ENCODE measurements at places on chromosomes 3 and 15.

- no peak for DNase-seq
These were observed 100.5 kb upstream of the NECTIN3 start for GRCh38 chr3:110971010-110971601.

DNA sequence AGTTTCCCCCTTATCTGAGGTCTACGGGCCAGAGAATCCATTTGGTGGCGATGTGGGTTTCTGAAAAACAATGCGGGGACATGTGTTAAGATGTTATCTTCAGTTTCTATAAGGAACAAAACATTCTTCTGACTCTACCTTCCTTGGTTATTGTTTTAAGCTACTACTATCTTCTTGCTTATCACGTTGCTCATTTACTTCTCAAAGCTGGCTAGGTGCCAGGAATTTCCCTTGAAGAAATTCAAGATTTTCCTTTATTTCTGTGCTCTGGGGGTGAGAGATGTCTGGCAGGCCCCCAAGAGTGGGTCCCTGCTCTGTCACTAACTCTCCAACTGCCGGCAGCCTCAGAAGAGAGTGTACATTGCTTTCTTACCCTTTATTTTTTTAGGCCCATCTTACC lies 119.8 kb downstream of the RYR3 start:
- DNase-seq, result no peak

DNA sequence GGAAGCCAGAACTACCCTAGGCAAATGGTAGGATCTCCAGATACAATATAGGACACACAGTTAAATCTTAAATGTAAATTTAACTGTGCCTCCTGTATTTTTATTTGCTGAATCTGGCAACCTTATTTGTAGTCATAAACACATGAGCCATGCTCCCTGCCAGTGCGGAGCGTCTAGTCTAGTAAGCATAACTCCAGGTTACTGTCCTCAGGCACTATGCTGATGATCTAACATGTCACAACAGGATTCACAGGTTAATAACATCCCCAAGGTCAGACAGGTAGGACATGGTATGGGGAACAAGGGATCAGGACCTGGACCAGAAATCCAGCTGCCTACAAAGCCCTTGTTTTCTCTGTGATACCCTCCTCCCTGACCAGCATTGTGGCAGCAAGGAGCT lies 305.1 kb downstream of the CACNA2D3 start:
- DNase-seq, result no peak

DNA sequence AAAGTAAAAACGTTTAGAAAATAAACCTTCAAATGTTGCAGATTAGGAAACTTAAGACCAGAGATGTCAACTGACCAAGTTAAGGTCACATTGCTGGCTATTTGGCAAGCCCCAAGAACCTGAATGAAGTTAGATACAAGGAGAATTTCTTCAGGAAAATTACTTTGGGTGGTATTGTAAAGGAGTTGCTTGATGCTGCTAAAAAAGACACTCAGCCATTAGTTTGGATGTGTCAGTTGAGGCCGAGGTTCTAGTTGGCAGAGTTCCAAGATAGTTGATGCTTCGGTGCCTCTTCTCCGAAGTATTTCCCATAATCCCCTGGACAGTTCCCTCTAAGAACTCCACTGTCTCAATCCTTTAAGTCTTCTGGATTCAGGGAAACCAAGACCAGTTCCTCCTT lies 24.3 kb downstream of the SIAH2 start:
- DNase-seq, result no peak

GRCh38 chr3:170469151-170470062 lies 50.7 kb downstream of the CLDN11 start:
- no peak for DNase-seq

DNA sequence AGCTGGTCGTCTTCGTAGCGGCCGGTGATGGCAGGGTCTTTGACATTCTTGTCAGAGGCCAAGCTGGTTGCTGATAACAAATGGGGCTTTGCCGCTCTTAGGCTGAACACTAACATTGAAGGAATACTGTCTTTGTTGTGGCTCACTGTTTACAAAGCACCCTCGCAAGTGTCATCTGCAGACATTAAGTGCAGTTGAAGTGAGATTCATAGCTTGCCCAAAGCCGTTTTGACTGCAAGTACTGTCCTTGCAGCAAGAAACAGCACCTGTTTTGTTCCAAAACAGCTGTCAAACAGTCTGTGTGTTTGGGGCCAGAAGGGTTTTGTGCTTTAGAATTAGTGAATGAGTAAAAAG lies 568 bp downstream of the SENP2 start:
- no peak for DNase-seq

DNA sequence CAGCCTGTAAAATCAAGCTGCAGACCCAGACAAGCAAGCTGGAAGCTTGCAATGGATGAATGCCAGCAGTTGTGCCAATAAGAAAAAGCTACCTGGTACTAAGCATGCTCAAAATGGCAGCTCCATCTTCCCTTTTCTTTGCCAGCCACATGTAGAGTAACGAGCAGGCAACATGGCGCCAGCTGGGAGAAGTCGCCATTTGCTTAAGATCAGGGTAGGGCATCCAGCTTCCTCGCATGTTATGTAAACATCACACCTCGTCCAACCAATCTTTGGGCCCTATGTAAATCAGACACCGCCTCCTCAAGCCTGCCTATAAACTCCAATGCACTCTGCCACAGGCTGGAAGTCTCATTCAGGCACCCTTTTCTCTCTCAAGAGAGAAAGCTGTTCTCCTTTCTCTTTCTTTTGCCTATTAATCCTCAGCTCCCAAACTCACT lies 973.9 kb downstream of the FHIT start:
- no peak for DNase-seq

- no peak for DNase-seq
These were observed 252.1 kb upstream of the TMCO5A start for GRCh38 chr15:37682304-37682703.

GRCh38 chr15:78098131-78098755 lies 5.9 kb downstream of the SH2D7 start:
- no peak for DNase-seq

GRCh38 chr3:106083854-106084253 lies 215.0 kb upstream of the CBLB start:
- no peak for DNase-seq

GRCh38 chr15:79086814-79087213 lies 3.8 kb downstream of the RASGRF1 start:
- no peak for DNase-seq

- DNase-seq, result no peak
These were observed 24.5 kb upstream of the RNF111 start for GRCh38 chr15:58962662-58963565.

GRCh38 chr15:31857194-31857593 lies 173.1 kb upstream of the CHRNA7 start:
- DNase-seq, result no peak

DNA sequence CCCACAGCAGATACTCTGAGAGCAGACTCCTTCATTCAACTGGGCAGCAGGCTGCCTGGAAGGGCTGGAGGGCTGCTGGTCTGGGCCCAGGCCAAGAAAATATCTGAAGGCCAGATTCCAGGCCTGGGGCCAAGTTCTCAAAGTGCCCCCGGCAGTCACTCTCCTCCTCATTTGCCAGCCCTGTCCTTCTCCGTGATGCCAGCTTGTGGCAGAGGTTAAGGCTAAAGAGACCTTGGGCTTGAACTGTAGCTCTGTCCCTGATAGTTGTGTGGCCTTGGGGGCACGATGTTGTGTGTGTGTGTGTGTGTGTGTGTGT lies 39.0 kb downstream of the FAM3D start:
- no peak for DNase-seq

- no peak for DNase-seq
These were observed 62.1 kb upstream of the SLC6A11 start for GRCh38 chr3:10753964-10754363.

DNA sequence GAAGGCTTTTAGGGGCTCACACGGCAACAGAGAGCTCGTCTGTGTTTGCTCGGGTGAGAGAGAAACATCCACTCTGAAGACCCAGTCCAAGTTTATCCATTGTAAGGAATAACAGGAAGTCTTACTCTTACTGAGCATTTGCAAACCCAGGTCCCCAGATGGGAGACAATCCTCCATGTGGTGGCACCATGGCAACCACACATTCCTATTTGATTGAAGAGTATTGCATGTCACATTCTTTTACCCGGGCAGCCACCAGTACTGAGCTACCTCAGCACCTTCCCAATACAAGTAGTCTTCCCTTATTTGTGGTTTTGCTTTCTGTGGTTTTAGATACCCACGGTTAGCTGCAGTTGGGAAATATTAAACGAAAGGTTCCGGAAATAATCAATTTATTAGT lies 302.9 kb upstream of the RASGRP1 start:
- no peak for DNase-seq

GRCh38 chr3:156974931-156975330 lies 148.8 kb downstream of the LEKR1 start:
- DNase-seq, result no peak

- DNase-seq, result no peak
These were observed 2.4 kb downstream of the ATP1B3 start for GRCh38 chr3:141878817-141879216.

- DNase-seq, result no peak
These were observed 5.1 kb downstream of the PHLDB2 start for GRCh38 chr3:111863942-111864694.

GRCh38 chr3:11091791-11092190 lies 62.5 kb upstream of the HRH1 start:
- no peak for DNase-seq

DNA sequence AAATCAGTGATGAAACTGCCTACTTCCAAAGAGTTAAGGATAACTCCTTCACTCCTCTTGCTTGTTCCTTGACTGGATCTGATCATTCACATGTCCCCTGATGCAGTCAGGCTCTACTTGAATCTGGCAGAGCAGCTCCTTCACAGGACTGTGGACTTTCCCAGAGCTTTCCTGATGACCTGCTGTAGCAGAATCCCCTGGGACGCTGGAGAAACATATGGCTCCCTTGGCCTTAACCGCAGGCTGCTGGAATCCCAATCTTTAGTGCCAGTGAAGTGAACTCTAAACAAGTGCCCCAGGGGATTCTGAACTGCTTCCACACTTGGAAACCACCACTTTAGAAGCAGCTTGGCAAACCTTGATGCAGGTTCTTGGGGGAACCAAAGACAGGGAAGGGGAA lies 217.8 kb downstream of the CHST2 start:
- no peak for DNase-seq

GRCh38 chr3:78633626-78634025 lies 1134.2 kb downstream of the ROBO1 start:
- no peak for DNase-seq

GRCh38 chr15:75578173-75578947 lies 755 bp downstream of the PTPN9 start:
- DNase-seq, result no peak

DNA sequence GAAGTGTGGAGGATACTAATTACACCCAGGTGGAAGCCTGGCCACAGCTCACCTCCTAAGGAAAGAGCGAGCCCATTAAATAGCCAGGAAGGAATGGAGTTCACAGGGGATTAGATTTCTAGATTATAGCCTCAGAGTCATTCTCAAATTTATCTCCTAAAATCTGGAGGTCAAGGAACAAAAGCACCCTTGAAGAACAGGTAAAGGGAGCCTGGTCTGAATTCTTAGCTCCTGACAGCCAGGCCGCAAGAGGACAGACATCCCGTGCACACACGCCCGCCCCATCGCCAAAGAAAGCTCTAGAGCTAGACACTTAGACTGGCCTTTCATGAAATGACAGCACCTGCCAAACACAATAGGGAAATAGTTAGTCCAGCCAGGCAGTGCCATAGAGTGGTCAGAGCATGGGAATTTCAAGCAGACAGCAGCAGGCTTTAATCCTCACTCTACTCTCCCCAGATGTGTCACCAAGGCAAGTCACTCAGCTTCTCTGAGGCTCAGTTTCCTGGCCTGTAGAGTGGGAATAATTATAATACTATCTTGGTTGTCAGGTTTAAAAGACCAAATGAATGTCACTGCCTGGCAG lies 59.2 kb downstream of the LIPC start:
- no peak for DNase-seq

DNA sequence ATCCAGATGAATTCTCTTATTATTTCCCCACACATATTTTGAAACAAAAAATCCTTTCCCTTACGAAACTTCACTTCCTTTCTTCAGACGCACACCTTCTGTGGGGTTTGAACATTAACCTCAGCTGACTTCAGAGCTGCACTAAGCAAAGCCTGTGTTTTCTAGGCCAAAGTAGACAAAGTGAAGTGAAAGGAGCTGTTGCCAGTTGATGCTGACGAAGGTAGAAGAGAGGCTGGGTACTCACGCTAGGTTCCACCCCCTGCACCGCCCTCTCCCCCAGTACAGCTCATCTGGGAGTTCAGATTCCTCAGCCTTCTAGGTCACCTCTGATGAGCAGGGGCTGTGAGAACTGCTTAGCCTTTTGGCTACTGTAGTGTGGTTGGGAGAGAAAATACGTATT lies 24.1 kb downstream of the DUT start:
- DNase-seq, result no peak

GRCh38 chr3:122743581-122744120 lies 50.0 kb downstream of the HSPBAP1 start:
- no peak for DNase-seq

GRCh38 chr3:195080571-195081151 lies 190.3 kb downstream of the XXYLT1 start:
- no peak for DNase-seq

GRCh38 chr15:58564981-58565380 lies 133.2 kb downstream of the LIPC start:
- no peak for DNase-seq

DNA sequence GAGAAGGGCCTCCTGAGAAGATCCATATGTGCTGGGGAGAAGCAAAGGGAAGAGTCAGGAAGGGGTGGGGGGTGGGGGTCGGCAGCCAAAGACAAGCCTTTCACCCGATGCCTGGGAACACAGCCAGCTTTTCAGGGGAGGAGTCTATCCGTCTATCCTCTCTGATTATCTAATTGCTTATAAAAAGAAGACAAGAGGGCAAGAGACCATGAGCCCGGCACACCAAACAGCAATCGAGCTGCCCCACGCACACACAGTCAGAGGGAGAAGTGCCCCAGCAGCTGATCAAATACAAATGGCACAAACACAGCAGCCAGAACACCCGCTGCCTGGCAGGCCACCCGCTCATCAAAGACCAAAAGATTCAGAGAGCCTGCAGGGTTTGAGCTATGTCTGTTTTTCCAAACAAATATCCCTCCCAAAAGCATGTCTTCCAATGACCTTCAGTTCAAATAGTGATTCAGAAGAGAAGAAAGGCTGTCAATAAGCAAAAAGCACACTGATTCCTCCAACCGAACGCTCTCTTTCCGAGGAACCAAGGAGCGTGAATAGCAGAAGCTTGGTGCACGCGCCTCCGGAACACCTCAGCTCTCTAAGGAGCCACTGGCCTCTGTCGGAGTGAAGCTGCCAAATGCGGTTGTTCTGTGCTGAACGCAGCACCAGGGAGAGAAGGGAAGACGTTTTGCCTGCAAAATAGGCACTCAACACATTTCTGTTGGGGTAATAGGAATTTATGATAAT lies 419.2 kb downstream of the OCA2 start:
- no peak for DNase-seq

- DNase-seq, result no peak
These were observed 484.2 kb upstream of the THBS1 start for GRCh38 chr15:39096608-39097205.

GRCh38 chr3:141708367-141708766 lies 29.7 kb upstream of the RNF7 start:
- no peak for DNase-seq
